ENCODE measurements at places on chromosomes 3 and 15.

GRCh38 chr3:161316006-161316689, 55.2 kb downstream of the SPTSSB start:
- no peak for DNase-seq

GRCh38 chr3:153319705-153320554, 157.9 kb downstream of the RAP2B start:
- no peak for DNase-seq

DNA sequence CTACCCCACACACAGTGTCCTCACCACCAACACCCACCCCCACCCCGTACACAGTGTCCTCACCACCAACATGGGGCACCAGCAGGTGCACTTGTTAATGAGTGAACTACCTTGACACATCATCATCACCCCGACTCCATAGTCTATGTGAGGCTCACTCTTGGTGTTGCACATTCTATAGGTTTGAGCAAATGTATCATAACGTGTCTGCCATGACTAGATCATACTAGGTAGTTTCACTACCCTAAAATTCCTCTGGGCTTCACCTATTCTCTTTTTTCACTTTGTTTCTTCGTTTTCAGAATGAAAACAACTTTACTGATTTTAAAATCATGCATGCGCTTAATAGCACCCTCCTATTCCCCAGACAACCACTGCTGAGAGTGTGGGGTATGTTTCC, 102.6 kb upstream of the SLC6A6 start:
- DNase-seq: no peak

GRCh38 chr15:47565949-47566348, 151.4 kb upstream of the SEMA6D start:
- DNase-seq: no peak

DNA sequence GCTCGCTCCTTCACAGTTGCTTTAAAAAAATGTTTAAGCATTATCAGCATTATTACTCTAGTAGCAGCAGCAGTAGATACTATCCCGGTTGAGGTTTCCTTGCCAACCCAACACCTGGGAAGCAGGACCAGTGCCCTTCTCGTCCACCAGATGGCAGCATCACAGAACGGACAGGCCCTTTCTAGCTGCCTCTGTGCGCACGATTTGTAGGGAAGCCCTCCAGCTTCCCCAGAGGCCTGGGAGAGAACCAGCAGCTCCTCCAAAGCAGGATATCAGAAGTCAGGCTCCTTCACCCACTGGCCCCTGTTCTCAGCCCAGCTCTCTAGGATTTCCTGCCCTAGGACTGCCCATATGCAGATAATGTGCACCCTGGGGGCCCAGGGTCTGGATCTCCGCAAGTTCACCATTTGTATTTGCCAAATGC, 16.8 kb upstream of the ESYT3 start:
- DNase-seq: peak; percentile 66

- DNase-seq: no peak
These were observed 14.7 kb downstream of the PAK2 start for GRCh38 chr3:196754091-196754981.

DNA sequence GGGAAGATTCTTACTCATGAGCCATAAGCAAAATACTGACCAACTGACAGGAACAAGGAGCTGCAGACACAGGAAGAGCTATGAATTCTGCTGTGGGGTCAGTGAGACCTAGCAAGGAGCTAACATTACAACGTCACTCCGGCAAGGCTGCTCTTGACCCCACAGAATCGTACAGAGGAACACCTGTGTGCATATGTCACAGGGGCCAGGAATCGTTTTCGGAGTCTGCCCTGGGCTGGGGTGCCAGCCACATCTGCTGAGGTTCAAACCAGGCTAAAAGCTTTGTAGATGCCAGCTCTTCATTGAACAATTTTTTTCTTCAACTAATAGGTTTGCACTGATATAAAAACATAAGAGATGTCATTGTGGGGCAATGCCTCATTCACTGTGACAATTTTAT, 82.6 kb downstream of the LRRK1 start:
- no peak for DNase-seq

GRCh38 chr3:194268654-194269512, 82.2 kb downstream of the CPN2 start:
- peak; percentile 28 for DNase-seq

DNA sequence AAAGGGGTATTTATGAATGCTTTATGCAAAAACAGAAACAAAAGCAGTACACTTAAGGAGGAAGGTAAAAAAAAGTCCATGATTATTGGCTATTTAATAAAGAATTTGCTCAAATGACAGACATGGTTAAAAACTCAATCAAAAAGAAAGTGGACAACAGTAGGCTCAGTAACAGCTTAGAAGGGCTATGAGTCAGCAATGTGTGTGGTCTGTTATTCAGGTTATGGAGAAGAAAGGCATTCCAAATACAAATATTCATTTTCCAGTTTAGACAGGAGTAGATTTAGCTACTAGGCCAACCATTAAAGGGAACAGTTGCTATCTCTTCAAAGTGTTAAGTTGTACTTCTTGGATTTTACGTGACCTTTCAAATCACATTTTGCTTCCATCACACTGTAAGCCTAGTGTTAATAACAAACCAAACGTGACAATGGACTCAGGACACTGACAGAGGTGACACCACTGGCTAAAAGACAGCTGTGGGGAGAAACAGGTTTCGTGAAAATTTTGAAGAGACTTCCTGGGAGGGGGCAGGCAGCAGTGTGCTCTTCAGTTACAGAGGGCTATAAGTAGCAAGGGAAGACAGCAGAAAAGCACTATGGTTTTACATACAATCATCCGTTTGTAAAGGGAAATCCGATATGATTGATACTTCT, 41.7 kb upstream of the MYO5C start:
- DNase-seq: no peak

- DNase-seq: no peak
These were observed 280.4 kb downstream of the ULK4 start for GRCh38 chr3:41681479-41681878.

DNA sequence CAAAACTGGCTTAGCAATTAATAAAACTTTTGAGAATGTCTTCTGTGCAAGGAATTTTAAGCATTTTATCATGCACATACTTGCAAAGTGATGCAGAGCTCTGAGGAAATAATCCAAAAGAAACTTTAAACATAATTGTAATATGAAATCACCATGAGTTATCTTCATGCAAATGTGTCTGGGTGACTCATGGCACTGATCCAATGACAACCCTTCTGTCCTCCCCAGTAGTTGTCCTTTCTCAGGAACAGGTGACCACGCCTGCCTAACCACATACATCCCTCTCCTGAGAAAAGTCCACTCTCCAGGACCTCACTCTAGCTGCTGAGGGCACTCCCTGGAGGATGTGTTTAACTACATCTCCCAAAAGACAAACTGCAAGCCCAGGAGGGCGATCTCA, 530.6 kb upstream of the IL12A start:
- no peak for DNase-seq

Data from natural killer cell treated with Interleukin-12 subunit alpha and Interleukin-12 subunit beta and Interleukin-15 and Interleukin-18, amount 100 ng/mL, for 72 hours (primary cell).